ENCODE measurements at places on chromosomes 12 and 14.
A peak's percentile ranks its signal among the peaks of the same experiment; 100 is the strongest.

GRCh38 chr14:87679866-87680265 lies 313.1 kb downstream of the GALC start:
- no peak for DNase-seq

DNA sequence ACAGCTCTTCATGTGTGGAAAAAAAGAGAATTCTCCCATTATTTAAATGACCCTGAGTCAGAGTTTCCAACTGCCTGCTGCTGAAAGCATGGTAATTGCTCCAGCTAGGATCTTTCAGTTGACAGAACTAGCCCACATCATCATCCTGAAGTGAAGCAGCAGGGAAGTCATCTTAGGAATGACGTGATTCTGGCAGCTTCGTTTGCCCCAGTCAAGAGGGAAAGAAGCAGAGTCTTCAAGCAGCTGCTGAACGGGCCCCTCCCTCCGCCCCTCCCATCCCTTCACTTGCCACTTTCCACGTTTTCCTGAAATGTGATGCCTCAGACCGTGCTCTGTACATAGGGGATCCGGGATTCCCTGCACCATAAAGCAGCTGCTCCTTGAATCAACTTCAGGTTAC lies 455.0 kb upstream of the TMEM132C start:
- peak; percentile 86 for DNase-seq

DNA sequence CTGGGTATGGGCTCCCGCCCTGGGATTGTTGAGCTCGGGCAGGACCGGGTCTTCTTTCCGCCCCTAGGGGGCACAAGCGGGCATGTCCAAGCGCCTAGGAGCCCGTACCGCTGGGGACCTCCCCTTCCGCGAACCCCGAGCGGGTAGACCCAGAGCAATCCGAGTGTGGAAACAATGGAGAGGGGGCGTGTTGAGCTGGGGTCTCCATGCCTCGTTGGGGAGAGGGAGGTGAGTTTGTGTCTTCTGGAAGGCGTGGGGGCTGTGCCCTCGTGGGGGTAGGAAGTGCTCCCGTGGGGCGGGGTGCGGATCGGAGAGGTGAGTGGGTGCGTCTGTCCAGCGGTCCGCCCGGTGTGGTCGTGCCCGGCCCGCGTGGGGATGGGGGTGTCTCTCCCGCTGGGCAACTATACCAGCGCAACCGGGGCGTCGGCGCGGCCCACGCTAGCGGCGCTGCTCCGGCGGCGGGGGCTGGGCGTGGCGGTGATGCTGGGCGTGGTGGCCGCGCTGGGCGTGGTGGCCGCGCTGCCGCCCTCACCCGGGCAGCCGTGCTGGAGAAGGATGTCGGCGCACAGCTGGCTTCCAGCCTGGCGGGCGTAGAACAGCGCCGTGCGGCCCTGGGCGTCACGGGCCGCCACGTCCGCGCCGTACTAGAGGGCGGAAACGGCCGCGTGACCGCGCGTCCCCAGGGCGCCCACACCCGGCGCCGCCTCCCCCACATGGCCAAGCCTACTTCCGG lies 12.2 kb downstream of the AGAP2 start:
- peak; percentile 95 for DNase-seq

GRCh38 chr14:91330856-91331255 lies 86.4 kb upstream of the GPR68 start:
- no peak for DNase-seq

- DNase-seq: no peak
Observed at GRCh38 chr12:92138626-92139025, 7.0 kb downstream of the BTG1 start.

DNA sequence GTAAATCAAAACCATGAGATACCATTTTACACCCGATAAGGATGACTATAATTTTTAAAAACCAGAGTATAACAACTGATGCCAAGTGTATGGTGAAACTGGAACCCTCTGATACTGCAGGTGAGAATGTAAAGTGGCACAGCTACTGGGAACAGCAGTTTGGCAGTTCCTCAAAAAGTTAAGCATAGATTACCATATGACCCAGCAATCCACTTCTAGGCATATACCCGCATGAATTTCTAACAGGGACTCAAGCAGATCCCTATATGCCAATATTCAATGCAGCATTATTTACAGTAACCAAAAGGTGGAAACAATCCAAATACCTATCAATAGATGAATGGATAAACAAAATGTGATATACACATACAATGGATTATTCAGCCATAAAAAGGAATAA lies 57.4 kb downstream of the BAZ1A start:
- DNase-seq: no peak

- DNase-seq: no peak
Observed at GRCh38 chr12:15706010-15706676, 83.0 kb downstream of the EPS8 start.

DNA sequence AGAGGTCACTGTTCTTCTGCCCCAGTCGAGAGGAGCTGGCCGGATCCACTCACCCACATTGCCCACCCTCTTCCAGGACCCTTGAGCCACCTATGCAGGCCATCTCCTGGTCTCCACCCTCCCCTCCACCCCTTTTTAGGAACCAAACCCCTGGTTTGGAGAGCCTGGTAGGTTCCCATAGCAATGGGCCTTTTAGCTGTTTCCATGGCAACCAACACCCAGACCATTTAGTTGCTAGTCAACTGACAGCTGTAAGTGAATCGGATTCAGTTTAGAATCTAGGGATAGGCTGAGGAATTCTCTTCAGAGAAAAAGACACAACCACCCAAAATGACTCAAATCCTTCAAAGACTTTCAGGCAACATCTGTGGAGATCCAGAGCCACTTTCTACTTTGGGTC lies 16.5 kb downstream of the NPC2 start:
- DNase-seq: no peak

GRCh38 chr14:29810682-29811081 lies 117.0 kb downstream of the PRKD1 start:
- DNase-seq: peak; percentile 25

- DNase-seq: no peak
Observed at GRCh38 chr14:99514552-99515300, 33.5 kb downstream of the CCNK start.

DNA sequence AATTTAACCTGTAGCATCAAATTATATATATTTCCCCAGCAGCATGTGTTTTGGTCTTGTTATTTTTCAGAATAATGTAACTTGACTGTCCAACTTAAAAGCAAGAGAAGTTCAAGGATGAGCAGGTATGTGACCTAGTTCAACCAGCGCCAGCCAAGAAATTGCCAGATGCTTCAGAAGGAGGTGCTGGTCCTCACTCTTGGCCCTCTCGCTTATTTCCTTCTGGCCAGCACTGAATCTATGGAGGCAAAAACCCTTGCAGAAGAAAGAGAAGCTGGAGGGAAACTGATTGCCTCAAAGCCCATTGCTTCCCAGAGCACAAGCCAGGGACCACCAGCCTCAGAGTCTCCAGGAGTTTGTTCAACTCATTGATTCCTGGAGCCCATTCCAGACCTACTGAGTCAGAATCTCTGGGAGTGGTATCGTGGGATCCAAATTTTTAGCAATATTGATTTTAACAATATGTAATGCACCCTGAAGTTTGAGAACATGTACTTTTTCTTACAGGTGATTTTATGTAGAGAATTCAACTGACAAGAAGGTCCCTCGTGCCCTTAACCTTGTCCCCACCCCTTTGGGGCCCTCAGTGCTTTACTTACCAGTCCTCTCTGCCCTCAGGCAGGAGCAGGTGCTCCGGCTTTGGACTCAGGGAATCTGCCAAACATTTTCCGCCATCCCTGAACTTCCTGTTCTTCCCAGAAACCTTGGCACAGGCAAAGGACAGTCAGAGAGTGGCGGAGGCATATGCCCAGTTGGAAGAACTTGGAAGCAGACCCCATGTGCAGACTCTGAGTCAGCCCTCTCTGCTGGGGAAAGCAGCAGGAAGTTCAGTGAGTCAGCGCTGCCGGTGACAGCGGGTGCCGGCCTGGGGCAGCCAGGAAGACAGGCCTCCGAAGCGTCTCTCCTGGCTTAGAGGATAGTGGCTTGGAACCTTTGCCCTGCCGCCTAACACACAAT lies 10.4 kb downstream of the BEST3 start:
- DNase-seq: peak; percentile 95

DNA sequence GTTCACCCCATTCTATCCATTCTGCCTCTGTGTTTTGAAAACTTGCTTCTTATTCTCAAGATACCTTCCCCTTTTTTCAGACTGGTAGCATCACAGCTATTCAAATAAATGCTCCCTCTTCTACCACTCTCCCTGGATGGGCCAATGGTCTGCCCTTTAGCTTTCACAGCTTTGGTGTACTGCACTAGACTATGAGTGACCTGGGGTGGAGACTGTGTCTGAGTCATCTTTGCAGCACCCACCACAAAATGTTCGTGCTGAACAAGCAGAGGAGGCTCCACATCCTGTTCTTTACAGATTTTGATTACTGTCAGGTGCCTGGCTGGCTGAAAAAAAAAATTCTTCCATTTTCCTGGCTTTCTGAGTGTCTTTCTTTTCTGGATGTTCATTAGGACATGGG lies 1104.1 kb upstream of the TMEM132C start:
- peak; percentile 77 for DNase-seq

GRCh38 chr12:69385038-69385437 lies 25.5 kb downstream of the YEATS4 start:
- DNase-seq: no peak

GRCh38 chr14:56271970-56272369 lies 153.8 kb downstream of the PELI2 start:
- peak; percentile 70 for DNase-seq

DNA sequence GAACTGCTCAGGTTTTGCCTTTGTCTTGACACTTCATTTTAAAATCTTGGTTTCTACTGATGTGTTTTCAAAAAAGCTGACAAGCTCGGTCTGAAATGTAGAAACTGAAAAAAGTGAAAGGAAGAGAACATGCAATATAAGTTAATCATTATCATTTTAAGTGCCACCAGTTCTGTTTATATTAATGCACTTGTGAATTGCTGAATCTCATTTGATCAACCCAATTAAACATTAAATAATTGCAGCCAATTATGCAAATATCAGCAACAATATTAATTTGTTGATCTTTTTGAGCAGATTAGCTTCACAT lies 133.8 kb downstream of the BCAT1 start:
- DNase-seq: no peak

DNA sequence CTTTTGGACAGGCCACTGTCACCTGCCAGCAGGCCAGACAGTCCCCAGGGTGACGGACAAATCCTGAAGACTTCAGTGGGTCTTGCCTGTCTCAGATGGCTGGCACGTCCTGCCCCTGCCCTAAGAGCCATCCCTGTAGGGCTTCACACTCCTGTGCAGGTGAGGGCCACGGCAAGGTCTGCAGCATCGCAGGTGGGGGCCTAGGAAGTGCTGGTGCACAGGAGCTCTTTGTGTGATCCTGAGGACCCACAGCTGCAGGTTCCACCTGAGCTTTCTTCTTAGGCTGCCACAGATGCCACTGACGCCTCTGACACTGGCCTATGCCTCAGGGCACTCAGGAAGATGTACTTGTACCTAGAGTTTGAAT lies 108.5 kb upstream of the FKBP4 start:
- no peak for DNase-seq

DNA sequence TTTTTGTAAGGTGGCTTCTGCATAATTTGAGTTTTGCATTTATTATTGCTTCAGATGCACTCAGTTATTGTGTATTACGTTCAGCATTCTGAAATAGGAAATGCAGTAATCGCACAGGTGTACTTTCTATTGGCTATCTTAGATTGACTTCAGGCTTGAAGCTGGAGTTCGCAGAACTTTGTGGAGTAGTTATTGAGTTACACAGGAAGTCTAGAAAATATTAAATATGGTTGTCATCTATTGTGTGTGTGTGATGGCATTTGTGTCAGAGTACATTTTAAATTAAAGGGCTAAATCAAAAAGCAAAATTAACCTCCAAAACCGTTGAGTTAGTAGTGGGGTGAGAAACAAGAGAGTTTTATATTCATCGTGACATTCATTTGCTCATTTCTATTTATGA lies 2.7 kb downstream of the ARID2 start:
- no peak for DNase-seq

DNA sequence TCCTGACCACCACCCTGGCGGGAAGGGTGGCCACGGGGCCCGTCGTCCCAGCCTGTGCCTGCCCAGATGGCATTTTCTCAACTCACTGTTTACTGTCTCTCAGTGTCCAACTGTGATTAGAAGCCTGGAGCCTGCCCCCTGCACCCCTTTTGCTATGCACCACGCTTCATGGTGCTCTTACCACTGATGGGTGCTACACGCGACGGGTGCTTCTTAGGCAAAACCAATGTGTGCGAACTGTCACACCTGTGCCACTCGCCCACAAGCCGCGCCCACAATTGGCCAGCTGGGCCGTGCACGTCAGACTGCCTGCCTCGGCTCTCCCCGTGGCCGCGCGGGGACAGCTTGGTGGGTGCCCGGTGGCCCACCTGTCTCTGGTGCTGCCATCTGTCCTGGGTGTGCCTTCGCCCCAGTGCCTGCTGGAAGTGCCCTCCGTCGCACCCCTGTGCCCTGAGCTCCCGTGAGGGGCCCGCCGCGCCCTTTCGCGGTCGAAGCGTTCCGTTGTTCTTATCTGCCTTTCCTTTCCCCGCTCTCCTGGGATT lies 15.1 kb upstream of the AMN start:
- DNase-seq: no peak

DNA sequence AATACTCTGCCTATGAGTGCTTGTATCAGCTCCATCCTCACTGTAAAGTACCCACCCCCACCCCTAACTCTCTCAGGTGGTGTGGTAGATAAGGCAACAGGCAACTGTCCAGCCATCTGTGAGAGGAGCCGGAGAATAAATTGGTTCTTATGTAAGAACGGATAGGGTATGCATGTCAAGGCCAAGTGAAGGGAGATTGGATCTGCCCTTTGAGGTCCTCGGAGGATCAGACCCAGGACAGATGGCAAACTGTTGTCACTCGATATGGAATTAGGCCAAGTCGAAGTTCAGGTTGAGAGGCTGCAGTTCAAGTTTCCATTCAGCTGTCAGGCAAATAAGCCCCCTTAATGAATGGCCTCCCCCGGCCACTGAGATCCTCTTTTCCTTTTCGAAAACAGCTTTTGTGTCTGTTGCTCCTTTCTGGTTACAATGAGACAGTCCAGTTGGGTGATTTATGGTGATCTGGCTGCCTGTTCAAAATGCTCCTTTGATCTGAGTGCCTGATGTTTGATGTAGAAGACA lies 120.3 kb downstream of the VRK1 start:
- DNase-seq: no peak

DNA sequence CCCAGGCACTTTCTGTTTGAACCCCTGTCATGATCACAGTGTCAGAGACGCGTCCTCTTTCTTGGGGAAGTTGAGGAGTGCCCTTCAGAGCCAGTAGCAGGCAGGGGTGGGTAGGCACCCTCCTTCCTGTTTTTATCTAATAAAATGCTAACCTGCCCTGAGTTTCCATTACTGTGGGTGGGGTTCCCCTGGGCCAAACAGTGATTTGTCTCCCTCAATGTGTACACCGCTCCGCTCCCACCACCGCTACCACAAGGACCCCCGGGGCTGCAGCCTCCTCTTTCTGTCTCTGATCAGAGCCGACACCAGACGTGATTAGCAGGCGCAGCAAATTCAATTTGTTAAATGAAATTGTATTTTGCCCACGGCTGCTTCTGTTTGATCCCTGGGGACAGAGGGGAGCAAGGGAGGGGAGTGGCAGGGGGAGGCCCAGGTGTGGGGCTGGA lies 5.1 kb downstream of the SHMT2 start:
- no peak for DNase-seq

Measured in AG08395 (cell line).